Fibroblast of upper back skin (primary cell): ENCODE measurements at places on chromosomes 7 and 10.

DNA sequence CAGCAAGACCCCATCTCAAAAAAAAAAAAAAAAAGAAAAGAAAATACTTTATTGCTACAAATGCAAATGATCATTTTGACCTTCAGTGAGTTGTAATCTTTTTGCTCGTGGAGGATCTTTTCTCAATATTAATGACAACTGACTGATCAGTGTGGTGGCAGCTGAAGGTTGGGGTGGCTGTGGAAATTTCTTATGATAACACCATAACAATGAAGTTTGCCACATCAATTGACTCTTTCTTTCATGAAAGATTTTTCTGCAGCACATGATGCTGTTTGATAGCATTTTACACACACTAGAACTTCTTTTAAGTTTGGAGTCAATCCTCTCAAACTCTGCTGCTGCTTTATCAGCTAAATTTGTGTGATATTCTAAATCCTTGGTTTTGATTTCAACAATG lies 12.4 kb upstream of the CCDC7 start:
- no peak for DNase-seq

DNA sequence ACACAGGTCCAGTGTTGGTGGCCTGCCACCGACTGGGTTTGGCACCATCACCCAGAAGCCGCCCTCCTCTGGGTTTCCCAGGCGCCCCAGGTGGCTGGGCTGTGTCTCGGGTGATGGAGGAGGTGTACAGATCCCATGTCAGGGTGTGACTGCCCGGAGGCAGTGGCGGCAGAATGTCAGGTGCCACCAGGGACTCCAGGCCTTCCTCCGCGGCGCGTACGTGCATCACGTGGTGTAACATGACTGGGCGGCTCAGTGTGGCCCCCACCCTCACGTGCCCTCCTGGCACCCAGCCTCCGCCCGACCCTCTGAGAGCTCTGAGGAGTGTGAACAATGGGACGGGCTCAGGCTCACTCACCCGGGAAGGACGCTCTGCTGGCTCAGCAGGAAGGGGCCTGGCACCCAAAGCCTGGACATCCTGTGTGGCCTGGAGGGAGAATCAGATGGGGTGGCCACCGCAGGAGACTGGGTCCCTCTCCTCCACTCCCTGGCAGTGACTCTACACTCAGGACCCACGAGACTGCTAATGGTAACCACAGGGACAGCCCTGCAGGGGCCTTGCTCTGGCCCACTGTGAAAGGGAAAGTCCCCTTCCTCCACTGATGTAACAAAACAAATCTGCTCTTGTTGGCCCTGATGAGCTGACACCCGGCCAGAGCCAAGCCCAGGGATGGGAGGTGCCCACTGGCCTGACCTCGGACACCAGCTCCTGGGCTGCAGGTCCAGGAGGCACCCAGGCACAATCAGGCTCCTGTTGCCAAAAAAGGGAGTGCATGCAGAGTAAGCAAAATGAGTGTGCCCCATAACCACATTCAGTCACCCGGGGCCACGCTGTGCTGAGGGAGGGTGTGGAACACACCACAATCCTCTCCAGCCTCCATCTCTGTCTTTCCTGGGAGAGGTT lies 164.8 kb downstream of the PRKAG2 start:
- no peak for DNase-seq

- DNase-seq, result no peak
Measured at GRCh38 chr7:157426463-157427301, 89.9 kb downstream of the DNAJB6 start.

DNA sequence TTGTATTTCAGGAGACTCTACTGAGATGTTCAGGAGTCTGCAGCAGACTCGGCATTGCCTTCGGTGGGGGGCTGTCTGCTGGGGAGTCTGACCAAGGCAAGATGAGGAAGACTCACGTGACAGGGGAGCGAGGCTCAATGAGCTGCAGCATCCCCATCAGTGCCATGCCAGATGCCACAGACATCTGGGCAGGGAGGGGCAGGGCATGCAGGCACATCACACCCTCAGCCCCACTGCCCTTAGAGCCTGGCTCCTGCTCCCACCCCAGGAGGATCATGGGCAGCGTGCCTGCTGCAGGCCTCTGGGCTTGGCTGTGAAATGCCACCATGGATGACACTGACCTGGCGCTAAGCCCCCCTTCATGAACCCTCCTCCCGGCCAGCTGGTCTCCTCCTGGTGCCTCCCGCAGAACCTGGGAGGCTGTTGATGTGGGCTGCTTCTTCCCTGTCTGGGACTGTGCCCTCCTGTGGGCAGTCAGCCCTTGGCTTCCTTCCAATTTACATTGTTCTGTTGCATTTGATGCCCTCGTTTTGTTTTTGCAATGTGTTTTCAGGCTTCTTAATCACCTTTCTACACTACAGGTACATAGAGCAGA lies 235.0 kb downstream of the PAXIP1 start:
- no peak for DNase-seq

- no peak for DNase-seq
Measured at GRCh38 chr7:42878303-42878702, 33.6 kb downstream of the C7orf25 start.

- peak; percentile 89 for DNase-seq
Measured at GRCh38 chr7:106039486-106040060, 72.5 kb downstream of the SYPL1 start.

DNA sequence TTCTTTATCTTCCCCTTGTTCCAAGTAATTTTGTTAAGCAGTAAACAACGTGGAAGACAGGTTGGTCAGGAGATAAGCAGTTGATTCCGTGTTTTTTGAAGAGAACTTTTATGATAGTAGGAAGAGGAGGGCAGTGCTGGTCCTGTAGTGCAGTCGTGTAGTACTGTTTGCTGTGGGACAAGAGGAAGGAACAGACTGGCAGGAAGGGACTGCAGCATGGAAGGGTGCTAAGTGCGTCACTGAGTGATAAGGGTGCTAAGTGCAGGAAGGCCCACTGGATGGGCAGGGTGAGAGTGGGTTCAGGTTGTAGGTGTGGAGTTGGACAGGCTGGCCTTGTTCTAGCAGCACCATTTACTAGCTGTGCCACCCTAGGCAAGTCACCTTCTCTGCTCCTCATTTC lies 125.0 kb downstream of the SDK1 start:
- no peak for DNase-seq

GRCh38 chr7:12737373-12737772 lies 49.9 kb downstream of the ARL4A start:
- DNase-seq, result no peak

DNA sequence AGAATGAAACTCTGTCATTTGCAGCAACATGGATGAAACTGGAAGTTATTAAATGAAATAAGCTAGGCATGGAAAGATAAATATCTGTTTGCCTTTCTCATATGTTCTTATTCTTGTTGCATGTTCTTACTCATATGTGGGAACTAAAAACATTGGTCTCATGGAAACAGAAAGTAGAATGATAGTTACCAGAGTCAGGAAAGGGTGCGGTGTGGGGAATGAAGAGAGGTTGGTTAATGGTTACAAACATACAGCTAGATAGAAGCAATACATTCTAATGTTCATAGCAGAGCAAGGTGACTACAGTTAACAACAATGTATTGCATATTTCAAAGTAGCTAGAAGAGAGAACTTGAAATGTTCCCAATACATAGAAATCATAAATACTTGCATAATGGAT lies 105.1 kb downstream of the FAM107B start:
- DNase-seq, result no peak

- DNase-seq, result peak; percentile 36
Measured at GRCh38 chr7:103524042-103524907, 78.3 kb upstream of the SLC26A5 start.

- no peak for DNase-seq
Measured at GRCh38 chr10:103896225-103896624, 21.8 kb downstream of the STN1 start.

- DNase-seq, result no peak
Measured at GRCh38 chr7:127207230-127207629, 45.5 kb downstream of the GRM8 start.

DNA sequence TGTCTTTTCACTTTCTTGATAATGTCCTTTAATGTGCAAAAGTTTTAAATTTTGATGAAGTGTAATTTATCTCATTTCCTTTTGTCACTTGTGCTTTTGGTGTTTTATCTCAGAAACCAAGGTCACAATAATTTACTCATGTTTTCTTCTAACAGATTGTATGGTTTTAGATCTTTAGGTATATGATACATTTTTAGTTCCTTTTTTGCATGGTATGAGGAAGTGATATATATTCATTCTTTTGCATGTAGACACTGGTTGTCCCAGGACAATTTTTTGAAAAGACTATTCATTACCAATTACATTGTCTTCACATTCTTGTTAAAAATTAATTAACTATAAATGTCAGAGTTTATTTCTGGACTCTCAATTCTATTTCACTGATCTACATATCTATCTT lies 39.8 kb upstream of the GPR22 start:
- no peak for DNase-seq

DNA sequence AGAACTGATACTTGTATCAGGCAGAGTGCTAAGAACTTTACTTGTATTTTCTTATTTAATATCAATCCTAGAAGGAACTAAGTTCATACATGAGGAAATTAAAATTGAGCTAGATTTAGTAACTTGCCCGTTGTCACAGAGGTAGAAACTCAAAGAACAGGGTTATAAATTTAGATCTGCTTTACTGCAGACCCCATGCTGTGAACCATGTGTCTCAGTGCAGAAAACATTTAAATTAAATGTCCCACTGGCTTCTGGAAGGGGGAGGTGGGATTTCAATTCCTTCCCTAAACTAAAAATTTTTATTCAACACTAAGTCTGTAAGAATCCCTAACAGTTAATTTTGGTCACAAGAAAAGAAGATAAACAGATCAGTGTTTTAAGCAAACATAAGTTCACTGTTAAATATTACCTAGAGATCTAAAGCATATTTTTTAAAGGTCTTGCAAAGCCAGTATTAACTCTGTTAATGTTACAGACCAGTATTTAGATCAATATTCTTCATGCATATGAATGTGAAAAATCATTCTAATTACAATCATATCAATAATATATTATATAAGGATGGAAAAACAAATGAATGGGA lies 23.1 kb downstream of the WASL start:
- DNase-seq, result no peak

DNA sequence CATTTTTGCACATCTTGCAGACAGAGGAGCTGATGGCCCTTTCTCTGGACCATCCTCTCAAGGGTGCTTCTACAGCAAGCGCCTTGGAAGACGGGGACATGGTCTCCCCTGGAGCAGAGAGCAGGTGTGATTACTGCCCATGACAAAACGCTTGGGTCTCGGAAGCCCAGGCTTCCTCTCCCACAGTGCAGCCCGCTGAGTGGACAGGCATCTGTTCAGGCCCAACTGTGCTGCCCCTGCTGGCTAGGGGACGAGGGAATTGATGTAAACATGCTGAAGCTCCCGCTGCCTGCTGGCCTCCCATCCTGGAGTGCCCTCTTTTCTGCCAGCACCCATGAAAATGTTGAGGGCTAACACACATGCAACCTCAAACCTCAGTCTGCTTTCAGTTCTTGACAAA lies 14.3 kb downstream of the IL15RA start:
- no peak for DNase-seq

DNA sequence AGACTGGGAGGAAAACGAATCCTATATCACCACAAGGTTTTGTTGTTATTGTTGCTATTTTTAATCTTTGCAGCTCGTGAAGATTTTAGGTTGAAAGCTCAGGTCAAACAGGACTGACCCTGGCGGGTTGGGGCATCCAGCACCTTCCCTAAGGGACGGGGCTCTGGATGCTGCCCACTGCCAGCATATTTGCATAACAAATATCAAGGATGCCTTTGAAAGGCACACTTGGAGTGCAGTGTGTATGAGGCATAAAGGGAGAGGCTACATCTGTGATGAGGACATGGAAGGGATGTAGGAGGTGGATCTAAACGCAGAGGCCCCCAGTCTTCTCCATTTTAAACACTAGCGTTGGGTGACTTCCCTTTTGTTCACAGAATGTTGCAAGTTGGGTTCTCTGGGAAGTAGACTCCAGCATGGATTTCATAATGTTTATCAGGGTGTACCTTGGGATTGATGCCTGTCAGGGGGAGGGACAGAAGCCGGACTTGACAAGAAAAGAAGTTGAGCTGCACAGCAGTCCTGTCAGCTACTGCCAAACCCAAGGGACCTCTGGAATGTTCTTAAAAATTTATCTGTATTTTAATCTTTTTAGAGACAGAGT lies 181.1 kb upstream of the IMMP2L start:
- no peak for DNase-seq

DNA sequence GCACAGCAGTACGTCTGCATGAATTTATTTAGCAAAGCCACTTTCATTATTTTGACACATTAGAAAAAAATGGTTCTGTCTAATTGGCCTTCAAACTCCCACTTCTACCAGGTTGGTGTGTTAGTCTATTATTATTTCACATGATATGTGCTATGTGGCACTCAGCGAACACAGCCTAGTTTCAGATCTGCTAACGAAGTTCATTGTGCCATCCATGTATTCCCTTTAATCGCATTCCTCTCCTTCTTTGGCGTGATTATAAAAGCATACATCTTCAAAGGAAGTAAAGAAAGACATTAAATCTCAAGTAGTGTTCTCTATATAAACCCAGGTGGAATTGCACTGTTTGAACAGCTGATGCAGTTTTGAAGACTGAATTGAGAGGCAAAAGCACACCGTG lies 96.4 kb upstream of the CACNA2D1 start:
- DNase-seq, result no peak

GRCh38 chr7:131068604-131069021 lies 259.1 kb upstream of the MKLN1 start:
- peak; percentile 45 for DNase-seq

- DNase-seq, result no peak
Measured at GRCh38 chr7:18059171-18059570, 31.5 kb upstream of the PRPS1L1 start.

DNA sequence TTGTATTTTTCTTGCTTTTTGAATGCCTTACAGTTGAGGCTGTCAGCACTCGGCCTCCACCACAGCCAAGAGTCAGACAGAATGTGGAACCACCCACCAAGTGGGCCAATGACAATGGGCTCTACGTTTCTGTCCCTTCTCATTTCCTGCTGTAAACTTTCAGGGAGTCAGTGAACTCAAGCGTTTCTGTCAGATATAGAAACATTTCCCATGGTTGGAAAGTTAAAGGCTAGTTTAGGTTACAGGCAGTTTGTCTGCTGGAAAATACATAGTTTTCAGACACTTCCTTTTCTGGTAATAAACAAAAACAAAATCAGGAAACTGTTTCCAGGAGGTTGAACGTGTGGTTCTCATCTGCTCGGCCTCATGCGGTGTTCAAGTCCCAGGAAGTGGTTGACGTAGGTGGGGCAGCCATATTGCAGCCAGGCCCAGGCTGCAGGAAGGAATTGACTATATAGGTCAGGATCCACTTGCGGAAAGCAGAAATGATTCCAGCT lies 245.1 kb downstream of the CAMK1D start:
- no peak for DNase-seq

GRCh38 chr10:99337311-99337811 lies 8.2 kb downstream of the CNNM1 start:
- no peak for DNase-seq

GRCh38 chr10:100748231-100749058 lies 3.1 kb downstream of the PAX2 start:
- no peak for DNase-seq
